Left ventricle myocardium inferior (tissue), 1 donor: ENCODE measurements at places on chromosomes 5 and 9.

DNA sequence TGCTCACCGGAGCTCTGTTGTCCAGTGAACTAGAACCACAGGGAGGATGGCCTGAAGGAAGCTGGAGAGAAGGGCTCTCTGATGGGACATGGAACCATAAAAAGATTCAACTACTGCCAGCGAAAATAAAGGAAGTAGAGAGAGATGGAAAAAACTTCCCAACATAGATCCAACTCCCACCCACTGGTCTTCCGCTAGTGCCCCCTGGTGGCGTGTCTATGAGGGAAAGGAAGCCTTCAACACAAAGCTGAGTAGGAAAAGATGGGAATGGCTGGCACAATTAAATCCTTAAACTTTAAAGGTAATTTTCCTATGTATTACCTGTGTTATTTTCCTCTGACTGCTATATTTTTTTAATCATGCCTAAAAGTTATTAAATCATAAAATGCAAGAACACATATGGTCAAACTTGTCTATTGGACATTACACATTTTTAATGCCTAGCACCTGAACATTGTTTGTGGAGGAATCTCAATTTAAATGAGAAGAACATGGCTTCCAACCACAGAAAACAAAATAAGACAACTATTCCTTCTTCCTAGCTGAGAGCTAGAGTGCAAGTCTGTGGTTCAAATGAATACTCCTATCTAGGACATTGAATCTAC, 51.5 kb downstream of the CEP120 start:
- peak; percentile 18 for DNase-seq

DNA sequence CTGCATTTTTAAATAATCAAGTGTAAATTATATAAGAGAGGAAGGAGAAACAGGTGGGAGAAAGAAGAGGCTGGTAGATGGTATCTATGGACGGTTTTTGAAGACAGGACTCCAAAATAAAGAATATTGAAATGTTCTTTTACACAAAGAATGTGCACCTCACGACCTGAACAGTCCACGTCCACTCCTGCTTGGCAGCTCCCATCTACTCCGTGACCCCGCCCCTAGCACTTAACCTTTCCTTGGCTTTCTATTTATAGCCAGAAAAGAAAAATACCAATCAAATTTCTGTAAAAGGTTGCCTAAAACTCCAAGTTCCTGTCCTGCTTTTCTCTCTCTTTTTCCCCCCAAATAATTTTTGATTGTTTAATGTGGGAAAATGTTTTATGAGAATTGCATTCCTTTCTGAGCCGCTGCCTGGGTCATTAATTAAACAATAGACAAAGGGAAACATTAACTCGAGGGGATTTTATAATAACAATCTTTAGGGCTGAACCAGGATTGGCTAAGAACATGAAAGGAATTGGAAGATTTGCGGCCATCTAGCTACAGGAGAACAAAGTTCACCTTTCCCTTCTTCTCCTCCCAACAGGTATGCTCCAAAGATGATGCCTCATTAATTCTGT, 173.6 kb upstream of the MAP3K1 start:
- DNase-seq = no peak

GRCh38 chr9:128260340-128260739, 15.5 kb downstream of the GOLGA2 start:
- DNase-seq = no peak

GRCh38 chr9:130892477-130893304, 3.9 kb downstream of the QRFP start:
- no peak for DNase-seq

DNA sequence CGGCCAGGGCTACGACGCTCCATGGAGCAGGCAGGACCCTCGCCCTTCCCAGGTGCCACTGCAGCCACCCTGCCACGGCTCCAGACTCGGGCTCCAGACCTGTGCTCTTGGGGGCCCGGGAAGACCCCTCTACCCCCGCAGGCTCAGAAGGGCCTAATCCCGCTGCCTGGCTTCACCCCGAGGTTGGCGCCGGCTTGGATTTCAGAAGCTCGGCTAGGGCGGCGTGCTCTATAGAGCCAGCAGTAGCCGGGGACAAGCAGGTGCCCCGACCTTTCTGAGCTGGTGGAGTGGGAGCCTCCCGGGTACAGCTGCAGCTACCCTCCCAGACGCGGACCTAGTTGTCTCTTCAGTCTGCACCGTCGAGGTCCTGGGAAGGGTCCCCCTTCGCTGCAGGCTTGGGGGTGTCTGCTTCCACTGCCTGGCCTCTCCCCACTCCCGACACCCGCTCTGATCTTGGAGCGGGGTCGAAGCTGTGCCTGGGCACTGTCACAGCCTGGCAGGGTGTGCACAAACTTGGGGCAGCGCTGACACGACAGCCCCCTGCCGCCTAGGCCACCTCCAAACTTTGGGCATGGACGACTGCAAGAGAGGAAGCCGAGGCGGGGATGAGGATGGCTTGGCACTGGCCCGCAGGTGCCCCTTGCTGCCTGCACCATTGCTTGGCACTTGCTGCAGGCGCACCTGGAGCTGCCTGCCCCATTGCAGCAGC, 1366.1 kb upstream of the CDH9 start:
- DNase-seq = no peak

GRCh38 chr5:6652025-6652424, 18.8 kb downstream of the SRD5A1 start:
- DNase-seq = no peak

GRCh38 chr5:155833287-155833686, 493.7 kb upstream of the SGCD start:
- no peak for DNase-seq

- DNase-seq = no peak
Observed at GRCh38 chr9:126125992-126126409, 200.6 kb upstream of the MVB12B start.
